ENCODE measurements at places on chromosomes 6 and 20. TPM values are rescaled to one million over a fixed set of nuclear protein-coding genes. Genes with fewer than 3 reads are reported as not detected.

DNA sequence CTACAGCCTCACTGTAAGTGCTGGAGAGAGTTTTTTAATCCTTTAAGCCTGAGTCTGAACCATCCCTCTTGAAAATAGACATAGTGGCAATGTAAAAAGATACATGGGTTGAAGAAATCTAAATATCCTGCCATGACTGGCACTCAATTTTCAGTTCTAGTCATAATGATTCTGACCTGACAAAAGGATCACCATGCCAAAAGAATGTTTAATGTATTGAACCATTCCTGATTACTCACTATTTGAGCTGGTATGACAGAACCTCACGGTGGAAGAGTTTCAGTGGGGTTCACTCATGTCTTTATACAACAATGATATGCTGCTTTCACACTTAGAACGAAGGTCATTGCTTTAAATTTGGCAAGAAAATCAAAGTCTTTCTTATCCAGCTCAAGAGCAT is 93.4 kb downstream of the HIVEP2 start:
- DNase-seq: no peak

DNA sequence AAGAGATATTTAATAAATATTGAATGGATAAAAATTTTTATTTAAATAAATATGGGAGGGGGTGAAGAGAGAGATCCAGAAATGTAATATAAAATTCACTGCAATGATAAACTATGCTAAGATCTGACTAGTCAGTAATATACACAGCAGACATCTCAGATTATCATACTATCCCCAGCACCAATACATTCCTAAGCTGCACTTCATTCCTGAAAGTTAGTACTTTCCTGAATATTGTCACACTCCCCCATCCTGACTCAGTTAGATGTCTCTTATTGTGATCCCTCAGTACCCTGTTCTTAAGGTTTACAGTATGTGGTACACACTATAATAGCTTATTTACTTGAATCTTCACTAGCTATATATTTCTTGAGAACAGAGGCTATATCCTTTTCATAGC is 88.3 kb upstream of the KCNQ5 start:
- no peak for DNase-seq

DNA sequence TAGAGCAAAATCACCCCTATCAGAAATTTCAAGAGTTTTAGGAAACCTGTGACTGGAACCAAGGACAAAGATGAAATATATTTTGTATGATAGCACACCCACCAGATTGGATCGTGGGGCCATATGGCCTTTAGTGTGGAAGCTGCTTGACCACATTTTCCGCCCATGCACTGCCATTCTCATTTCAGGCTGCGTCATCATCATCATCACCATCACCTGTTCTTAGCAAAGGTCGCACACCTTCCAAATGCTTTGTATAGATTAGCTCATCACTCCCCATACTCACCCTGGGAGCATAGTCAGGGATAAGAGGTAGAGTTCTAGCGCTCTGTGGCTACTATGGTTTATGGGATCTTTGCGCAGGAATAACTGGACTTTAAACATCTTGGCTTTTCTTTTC is 185.7 kb downstream of the MTHFD1L start:
- DNase-seq: no peak

The GPLD1 gene
- total RNA-seq: 7.3 TPM

The RBM39 gene
- total RNA-seq: 432 TPM

DNA sequence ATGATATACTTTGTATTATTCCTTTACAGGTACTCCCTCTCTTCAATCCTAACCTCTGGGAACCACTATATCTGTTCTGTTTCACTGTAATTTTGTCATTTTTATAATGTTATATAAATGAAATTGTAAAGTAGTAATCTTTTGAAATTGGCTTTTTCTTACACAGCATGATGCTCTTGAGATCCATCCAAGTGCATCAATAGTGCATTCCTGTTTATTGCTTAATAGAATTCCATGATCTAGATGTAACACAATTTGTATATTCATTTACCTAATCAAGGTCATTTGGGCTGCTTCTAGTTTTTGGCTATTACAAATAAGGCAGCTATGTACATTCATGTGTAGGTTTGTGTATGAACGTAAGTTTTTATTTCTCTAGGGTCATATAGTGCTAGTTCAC is 174.6 kb downstream of the KHDC1L start:
- DNase-seq: no peak

DNA sequence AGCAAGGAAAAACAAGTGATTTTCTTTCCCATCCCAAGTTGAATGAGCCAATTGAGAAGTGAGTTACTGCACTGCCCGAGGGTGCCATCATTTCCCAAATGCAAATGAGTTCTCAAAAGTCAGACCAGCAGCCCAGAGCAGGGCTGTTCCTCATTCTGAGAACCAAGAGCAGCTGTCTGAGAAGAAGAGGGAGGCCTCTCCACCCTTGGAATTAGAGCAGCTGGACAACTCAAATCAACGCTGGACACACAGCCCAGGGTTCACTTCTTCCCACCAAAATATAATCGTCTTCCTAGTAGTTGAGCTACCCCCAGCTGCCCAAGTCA is 4.6 kb upstream of the PREX1 start:
- DNase-seq: no peak

GRCh38 chr6:103797738-103798137 is 1062.0 kb downstream of the HACE1 start:
- no peak for DNase-seq

GRCh38 chr6:17865243-17865642 is 122.2 kb downstream of the KIF13A start:
- no peak for DNase-seq

The SCRT2 gene
- not detected for total RNA-seq

DNA sequence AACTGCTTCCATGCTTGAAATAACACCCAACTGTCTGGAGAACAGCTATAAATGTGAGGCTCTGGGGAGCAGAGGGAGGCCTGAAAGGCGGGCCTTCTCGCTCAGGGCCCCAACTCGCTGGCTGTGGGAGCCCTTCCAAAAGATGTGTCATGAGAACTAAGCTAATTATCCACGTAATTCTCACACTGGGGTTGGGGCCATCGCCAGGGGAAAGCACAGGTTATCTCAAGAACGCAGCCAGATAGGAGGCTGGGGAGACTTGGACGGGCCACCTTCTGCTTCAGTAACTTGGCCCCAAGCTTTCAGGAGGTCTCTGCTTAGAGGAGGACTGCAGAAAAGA is 1.6 kb downstream of the PXDC1 start:
- DNase-seq: no peak

The INSM1 gene
- not detected for total RNA-seq

The CLPSL1 gene
- total RNA-seq: not detected

DNA sequence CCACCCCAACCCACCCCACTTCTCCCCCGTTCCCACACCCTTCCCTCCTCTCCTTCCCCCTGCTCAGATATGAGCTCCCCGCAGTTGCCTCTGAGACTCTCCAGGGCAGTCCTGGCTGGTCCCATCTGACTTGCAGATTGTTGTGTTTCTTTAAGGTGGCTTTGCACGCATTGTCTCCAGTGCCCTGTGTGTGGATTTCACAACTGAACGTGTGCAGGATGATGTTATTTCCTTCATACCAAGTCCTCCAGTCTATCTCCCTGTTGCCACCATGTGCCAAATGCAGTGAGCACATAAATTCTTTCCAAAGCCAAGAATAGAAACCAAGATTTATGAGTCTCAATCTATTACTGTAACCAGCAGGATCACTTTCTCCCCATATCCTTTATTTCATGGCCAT is 79.1 kb downstream of the TMEM242 start:
- DNase-seq: no peak

The OR2H2 gene
- not detected for total RNA-seq

GRCh38 chr6:6683969-6684833 is 95.7 kb downstream of the LY86 start:
- no peak for DNase-seq

All from activated B cell treated with CpG ODN at 0.5 μM for 24 hours (primary cell).